ENCODE measurements at places on chromosomes 2 and 18.
A peak's percentile ranks its signal among the peaks of the same experiment; 100 is the strongest.

DNA sequence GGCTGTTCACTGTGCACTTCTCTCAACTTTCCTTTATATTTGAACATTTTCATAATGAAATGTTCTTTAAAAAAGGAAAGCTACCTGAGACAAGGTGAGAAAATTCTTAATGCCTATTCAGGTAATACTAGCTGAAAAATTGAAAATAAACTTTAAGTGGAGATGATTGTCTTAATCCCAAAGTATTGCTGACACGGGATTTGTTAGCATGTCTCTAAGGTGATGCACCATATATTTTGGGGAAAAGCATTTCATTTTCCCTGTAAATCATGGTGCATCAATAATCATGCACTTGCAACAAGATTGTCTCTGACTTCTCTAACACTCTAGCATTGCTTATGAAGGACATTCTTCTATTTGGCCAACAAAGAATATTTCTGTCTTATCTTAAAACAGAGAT, 848.0 kb downstream of the DPP10 start:
- DNase-seq = no peak

- no peak for DNase-seq
These were observed 466.3 kb upstream of the RAB12 start for GRCh38 chr18:8142932-8143331.

DNA sequence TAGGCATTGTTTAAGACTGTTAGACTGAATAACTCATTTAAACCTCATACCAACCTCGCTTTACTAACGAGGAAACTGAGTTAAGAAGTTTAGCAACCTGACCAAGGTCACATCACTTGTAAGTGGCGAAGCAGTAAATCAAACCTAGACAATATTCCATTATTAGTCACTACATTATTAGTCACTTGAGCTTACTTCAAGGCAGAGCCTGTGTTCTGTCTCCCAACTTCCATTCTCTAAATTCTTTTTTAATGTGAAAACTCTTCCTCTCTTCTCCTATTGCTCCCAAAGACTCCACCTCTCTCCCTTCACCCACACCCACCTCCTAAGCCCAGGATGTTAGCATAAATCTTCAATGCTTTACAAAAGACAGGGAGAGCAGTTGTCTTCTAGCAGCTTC, 156.5 kb downstream of the ARL6IP6 start:
- no peak for DNase-seq

DNA sequence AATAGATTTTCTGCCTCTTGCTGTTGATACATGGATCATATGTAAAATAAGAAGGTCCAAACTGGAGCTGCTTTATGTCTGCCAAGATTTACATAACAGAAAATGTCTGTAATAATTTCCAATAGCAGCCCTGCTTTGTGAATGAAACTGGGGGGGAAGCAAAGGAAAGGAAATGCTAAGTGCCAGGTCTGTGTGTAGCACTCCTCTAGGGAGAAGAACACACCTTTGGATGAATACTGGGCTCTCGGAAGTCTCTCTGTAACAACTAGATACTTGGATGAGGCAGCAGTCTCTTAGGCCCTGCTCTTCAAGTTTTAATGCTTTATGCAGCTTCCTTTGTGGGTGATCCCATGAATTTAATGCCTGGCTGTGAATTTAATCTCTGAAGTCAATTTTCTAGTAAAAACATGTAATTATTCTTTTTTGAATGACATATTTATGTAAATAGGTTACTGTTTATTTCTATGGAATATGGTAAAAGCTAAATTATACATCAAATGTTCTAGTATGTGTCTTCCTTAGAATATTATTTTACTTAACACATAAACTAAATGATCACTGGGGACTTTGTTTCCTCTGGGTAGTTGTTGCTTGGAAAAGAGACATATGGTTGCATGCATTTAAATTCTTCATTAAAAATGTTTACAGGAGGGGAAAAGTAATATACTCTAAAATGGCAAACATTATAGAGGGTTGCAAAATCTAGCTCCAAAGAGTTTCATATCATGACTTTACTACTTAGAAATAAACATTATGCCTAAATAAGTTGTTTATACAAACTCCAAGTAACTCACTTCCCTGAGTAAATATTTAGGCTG, 336.6 kb upstream of the CWC22 start:
- no peak for DNase-seq

DNA sequence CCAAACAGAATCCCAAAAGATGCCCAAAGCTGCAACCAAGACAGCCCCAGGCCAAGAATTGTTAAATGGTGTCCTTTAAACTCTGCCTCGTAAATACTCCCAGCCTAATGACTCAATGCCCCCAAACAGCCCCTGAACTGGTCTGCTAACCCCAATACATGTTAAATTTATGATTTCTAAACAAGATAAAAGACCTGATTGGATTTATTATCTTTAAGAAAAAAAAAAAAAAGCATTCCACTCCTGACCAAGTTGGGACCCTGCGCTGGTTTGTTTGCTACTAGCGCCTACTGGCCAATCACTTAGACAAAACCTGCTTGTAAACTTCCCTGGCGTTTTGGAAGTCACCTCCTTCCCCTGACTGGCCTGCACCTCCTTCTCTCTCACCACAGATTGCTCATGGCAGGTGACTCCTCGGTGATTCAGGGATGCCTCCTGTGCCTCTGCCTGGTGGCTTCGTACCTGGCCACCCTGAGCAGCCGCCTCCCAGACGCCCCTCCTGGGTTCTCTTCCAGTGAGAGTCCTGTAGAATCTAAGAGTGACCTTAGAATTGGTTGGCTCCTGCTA, 121.3 kb downstream of the BCL11A start:
- DNase-seq = no peak

GRCh38 chr18:24878289-24878688, 417.9 kb downstream of the HRH4 start:
- no peak for DNase-seq

- DNase-seq = no peak
These were observed 1.6 kb upstream of the NFE2L2 start for GRCh38 chr2:177265824-177266817.

DNA sequence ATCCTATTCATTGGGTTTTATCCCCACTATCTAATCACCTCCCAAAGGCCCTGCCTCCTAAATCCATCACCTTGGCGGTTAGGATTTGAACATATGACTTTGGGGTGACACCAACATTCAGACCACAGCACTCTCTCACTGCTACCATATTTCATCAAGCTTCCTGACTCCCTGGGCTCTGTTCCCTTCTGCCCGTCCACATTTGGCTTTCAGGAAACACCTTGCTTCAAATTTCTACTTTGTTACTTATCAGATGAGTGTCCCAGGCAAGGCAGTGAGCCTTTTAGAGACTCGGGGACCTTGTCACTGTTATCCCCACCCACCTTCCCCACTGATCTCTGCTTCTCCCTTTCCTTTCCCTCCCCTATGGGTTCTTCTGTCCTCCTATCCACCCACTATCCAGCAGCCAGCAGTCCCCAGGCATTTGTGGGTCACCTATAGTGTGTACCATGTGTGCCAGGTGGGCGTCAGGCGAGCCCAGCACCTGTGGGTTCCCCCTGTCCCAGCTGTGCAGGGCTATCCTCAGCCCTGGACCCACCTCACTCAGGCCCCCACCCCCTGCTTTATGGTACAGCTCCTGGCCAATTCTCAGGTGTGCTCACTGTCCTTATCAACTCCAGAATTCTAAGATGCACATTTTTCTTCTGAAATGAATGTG, 230.9 kb downstream of the LOXHD1 start:
- no peak for DNase-seq

DNA sequence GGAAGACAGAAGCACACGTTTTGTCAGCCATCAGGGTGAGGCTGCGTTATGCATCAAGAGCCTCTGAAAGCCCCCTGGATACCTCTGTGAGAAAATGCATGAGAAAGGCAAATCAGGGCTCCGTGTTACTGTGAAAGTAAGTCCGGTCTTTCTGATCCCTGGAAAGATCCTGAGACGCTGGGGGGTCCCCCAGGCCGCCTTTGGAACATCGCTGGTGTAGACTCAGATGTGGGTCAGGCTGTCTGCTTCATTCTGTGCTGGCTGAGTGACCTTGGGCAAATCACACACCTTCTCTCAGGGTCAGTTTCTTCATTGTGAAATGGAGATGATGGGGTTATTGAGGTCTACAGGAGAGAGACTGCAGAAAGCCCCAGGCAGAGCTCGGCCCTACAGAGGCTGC, 42.0 kb upstream of the HS6ST1 start:
- DNase-seq = no peak

GRCh38 chr2:36988008-36988407, 21.7 kb upstream of the STRN start:
- no peak for DNase-seq

GRCh38 chr2:120989512-120990441, 254.1 kb downstream of the GLI2 start:
- no peak for DNase-seq

DNA sequence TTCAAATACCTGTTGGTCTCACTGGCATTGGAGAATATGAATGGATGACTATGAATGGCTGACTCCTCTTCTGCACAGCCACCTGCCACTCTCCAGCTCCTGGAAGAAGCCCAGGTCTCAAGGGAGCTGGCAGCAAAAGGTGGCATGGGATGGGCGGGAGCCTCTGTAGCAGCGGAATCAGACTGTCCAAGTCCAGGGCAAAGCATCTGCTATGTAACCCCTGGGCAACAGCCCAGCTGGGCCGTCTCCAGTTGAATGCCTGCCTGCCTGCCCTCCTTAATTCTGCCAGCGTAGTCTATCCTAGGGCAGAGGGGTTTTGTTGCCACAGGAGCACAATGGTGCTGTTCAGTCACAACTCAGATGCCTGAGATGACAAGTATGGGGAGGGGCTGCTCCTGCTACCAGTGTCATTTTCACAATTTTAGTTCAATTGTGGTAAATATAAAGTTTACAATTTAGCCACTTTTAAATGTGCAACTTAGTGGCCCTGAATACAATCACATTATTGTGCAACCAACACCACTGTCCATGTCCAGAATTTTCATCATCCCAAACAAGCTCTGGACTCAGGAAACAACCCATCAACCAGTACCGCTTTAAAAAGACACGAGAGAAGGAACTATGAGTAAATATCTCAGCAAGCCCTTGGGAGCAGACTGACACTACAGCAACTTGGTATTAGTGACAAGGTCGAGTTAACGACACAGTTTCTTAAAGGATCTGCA, 115.2 kb downstream of the MYO5B start:
- DNase-seq = no peak

DNA sequence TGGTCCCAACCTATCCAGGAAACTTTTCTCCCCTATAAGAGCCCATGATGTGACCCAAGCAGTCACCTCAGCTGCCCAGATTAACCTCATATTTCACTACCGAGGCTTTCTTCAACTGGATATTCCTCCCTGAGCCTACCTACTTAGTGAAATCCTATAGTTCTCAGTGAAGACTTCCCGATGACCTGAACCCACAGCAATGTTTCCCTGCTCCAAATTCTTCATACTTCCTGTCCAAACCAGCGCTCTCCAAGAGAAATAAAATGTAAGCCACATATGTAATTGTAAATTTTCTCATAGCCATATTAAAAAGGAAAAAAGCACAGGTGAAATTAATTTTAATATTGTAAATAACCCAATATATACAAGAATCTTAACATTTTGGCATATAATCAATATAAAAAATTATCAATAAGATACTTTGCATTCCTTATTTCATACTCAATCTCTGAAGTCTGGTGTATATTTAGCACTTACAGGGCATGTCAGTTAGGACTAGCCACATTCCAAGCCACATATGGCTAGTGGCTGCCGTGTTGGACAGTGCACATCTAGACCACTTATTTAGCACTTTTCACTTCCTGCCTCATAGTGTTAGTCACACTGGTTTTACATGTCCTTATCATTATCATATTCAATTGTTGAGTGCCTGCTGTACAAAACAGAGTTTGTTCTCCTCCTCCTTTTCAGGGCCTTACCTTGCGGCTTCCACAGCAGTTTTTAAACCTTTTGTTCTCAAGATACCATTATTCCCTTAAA, 1.9 kb upstream of the STAT4 start:
- DNase-seq = no peak

GRCh38 chr18:29163596-29163995, 986.7 kb upstream of the CDH2 start:
- DNase-seq = no peak

DNA sequence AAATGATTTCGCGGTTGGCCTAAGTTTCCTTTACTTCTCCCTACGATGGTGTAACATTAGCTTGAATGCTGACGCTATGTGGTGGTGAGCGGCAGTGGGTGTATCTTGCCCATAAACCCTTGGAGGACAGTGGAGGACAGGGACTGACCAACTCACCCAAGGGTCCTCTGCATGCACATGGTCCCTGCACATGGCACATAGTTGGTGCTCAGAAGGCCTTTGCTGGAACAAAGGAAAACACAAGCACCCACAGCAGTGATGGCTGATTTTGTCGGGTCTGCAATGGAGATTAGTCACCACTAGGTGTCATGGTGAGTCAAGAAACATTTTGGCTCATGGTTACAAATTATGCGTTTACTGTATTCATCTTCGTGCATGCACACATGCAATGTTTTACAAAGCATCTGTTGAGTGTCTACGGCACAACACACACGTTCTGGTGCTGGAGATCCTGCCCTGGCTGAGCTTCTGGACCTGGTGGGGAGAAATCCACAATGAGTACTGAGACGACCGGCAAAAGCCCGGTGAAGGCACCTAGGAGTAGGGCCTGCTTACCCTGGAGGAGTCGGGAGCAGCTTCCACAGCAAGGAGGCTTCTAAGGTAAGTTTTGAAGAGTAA, 44.0 kb downstream of the PDCL3 start:
- DNase-seq = peak; percentile 41

DNA sequence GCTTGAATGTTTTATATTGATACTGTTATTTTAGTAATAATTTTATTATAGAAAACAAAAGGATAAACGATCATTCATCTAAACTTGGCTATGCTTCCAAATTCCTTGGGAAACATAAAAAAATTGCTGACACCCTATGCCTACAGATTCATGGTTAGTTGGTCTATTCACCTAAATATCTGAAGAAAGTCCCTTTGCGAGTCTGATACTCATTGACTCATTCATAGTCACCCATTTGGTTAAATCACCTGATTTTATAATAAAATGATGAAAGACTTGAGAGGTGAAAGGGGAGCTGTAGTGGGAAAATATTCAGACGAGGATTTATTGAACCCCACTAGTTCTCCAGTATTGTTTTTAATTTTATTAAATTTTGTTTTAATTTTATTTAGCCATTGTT, 112.0 kb downstream of the PTPN4 start:
- no peak for DNase-seq

DNA sequence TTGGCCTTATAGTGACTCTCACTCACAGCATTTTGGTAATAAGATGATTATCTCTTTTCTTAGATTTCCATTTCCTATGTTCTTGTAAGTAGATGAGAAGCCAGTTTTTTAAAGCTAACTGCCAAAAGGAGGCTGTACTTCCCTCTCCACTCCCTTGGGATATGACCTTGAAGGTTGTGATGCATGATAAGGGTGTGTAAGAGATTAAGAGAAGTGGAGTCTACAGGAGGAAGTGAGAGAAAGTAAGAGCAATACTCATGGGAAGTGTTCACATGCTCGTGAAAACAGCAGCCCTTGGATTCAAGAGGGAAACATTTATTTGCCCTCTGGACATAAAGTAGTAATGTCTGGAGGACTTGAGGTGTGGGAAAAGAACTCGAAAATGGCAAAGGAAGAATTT, 171.5 kb downstream of the EVA1A start:
- no peak for DNase-seq
